CD4-positive, alpha-beta memory T cell (primary cell): ENCODE measurements at places on chromosomes 6 and 20. TPM values are rescaled to one million over a fixed set of nuclear protein-coding genes. Genes with fewer than 3 reads are reported as not detected.

DNA sequence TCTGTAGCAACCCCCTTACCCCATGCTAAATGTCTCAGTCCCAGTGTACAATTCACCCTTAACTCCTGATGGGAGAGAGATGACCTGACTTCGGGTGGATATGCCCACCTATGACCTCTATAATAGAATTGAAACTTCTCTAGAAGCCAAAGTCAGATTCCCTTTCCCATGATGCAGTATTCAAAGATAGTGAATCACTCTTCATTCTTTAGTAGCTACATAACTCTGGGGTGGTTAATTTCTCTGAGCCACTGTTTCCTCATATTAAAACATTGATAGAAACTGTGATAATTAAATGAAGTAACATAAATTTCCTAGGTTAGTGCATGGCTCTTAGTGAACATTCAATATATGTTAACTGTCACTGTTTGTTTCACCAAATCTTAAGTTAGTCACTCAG is 500.4 kb downstream of the COL12A1 start:
- DNase-seq, result no peak

CDH26 gene
- not detected for polyA plus RNA-seq

- DNase-seq, result no peak
These were observed 18.8 kb downstream of the ZNF217 start for GRCh38 chr20:53574819-53575218.

DNA sequence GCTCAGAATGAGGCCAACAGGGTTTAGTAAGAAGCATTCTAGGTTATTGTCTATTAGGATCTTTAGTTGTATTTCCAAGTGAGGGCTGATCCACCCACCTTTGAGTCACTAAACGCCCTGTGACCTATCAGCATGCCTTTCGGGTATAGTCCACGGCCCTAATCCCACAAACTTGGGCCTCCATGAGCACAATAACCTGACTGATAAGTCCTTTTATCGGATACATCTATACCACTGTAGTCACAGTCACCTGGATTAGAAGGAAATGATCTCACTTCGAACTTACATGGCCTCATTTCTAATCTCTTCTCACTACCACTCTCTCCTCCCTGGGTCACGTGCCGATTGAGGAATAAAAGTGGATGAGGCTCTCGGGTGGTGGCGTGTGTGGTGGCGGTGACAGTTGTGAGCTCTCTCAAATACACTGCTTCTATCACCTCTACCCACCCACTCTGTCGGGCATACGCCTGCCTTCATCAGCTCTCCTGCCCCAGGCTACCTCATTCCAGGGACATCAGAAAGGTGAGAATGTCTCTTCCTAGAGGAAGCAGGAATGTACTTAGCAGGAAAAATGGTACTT is 65.2 kb downstream of the TRAM2 start:
- DNase-seq, result no peak

DNA sequence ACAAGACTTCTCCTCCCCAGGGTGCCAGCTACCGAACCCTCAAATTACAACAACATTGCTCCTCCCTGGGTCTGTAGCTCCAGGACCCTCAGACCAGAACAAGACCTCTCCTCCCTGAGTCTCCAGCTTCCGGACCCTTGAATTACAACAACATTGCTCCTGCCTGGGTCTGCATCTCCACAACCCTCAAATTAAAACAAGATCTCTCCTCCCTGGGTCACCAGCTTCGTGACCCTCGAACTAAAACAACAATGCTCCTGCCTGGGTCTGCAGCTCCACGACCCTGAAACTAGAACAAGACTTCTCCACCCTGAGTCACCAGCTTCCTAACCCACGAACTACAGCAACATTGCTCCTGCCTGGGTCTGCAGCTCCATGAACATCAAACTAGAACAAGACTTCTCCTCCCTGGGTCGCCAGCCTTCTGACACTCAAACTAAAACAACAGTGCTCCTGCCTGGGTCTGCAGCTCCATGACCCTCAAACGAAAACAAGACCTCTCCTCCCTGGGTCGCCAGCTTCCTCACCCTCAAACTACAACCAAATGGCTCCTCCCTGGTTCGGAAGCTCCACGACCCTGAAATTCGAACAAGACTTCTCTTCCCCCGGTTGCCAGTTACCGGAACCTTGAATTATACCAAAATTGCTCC is 324.5 kb downstream of the PREX1 start:
- no peak for DNase-seq

- DNase-seq, result no peak
These were observed 2.9 kb downstream of the AVP start for GRCh38 chr20:3081641-3082040.
